ENCODE measurements at places on chromosomes 7 and 10.

GRCh38 chr10:76021398-76021797 is 590.0 kb downstream of the LRMDA start:
- DNase-seq: no peak

DNA sequence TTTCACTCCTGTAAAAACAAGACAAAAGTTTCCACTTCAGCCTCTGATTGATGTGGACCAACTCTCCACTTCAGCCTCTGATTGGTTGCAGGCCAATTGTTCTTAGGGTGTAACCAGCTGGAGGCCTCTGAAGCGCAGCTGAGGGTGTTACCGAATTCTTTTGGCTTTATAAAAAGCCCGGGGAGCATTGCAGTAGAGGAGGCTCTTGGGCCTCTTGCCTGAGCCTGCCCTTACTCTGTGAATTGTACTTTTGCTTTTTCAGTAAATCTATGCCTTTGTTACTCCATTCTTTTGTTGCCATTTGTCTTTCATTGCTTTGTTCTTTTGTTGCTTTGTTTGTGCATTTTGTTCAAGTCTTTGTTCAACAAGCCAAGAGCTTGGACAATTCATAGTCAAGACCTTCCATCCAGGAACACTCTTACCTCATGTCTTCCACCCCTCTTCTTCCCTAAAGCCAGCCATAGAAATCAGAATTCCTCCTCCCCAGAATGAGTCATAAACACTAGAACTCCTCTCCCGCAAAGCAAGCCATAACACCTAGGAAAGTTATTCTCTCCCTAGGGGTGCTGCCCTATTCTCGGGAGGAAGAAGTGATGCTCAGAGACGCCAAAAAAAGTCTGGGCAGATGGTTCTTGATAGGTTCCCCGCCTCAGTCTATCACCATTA is 53.5 kb upstream of the ARMC3 start:
- DNase-seq: no peak

GRCh38 chr10:6648894-6649720 is 69.0 kb upstream of the PRKCQ start:
- DNase-seq: no peak

GRCh38 chr10:113644185-113645120 is 19.4 kb downstream of the NRAP start:
- no peak for DNase-seq

GRCh38 chr10:31774299-31774900 is 154.2 kb downstream of the ARHGAP12 start:
- DNase-seq: peak; percentile 7

GRCh38 chr10:63286754-63287264 is 153.7 kb downstream of the NRBF2 start:
- no peak for DNase-seq

GRCh38 chr7:87712571-87712970 is 84.4 kb downstream of the RUNDC3B start:
- no peak for DNase-seq

DNA sequence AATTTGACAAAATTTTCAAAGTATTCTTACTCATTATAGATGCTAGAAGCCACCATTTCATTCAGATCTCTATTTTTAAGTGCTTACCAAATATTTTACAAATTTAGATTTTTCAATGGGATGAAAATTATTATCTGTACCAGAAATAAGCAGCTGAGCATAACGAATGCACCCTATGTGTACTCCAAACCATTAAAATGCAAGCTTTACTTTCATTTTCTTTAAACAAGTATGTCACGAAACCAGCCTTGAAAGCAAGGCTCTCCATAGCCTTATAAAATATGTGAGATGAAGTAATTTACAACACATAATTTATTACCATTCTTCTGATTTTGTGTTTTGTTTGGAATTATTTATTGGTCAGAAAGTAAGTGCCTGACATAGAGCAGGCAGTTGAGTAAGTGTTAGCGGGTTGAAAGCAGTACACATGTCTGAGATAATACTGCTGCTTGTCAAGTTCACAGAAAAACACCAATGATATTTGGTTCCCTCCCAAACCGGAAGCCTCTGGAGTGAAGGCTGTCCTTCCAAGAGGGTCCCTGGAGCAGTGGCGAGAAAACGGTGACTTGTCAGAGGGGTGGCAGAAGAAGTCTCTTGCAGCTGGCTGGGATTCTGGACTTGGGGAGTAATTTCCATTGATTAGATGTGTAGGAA is 322.7 kb upstream of the PFKP start:
- DNase-seq: no peak

DNA sequence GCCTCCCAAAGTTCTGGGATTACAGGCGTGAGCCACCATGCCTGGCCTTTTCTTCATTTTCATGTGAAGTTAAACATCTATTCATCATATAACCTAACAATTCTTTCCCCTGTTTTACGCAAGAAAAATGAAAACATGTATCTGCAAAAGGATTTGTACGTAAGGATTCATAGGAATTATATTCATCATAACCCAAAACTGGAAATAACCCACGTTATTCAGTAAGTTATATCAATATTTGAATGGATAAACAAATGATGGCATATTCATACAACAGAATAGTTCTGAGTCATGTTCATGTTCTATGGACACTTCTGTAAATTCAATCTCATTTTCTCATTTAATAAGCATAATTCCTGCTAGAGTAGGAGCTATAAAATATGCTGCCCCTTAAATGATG is 35.2 kb upstream of the CAV2 start:
- DNase-seq: no peak

DNA sequence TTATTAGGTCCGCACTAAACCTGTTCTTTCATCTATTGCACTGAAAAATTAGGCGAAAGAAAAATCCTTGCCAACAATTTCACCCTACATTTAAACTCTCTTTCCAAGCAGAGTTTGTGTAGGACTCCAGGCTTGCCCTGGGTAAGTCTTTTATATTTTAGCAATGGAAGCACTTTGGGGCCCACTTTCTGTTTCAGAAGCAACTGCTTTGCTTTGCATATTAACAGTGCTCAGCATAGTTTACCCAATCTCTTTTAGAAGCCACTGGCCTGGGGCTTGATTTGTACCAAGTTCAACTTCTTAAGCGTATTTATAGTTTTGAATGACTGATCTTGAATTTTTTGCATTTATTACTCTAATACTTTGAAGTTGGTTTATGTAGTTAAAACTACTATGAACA is 78.8 kb upstream of the MDFIC start:
- DNase-seq: no peak

- no peak for DNase-seq
These were observed 594.5 kb upstream of the DPP6 start for GRCh38 chr7:153457746-153458145.

DNA sequence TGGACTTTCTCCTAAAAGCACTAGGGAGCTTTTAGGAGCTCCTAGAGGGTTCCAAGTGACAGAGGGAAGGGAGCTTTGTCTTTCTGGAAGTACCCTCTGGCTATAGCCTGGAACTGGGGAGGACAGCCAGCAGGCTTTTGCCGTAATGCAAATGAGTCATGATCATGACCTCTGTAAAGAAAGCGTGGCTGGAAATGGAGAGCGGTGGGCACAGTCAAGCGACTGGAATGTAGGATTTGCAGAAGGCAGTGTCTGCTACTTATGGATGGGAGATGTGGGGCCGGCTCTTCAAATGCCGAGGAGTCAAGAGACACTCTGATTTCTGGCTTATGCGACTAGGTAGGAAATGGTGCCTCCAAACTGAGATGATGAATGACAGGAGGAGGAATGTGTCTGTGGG is 34.6 kb upstream of the PLPP4 start:
- DNase-seq: no peak

DNA sequence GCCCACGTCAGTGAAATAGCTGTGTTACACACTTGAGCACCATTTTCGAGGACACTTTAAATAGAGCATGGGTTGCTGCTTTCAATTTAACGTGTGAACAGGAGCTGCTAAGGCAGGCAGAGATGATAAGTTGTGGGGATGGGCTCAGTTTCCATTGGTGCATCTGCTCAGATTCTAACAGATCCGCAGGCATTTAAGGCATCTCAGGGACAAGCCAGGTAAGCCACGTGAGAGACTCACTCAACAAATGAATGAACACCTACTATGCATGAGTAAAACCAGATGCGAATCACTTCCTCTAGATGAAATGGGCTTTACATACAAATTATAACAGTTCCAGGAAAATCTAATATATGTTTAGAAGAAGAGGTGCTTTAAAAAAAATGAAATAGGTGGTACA is 34.6 kb downstream of the PLXNA4 start:
- no peak for DNase-seq

DNA sequence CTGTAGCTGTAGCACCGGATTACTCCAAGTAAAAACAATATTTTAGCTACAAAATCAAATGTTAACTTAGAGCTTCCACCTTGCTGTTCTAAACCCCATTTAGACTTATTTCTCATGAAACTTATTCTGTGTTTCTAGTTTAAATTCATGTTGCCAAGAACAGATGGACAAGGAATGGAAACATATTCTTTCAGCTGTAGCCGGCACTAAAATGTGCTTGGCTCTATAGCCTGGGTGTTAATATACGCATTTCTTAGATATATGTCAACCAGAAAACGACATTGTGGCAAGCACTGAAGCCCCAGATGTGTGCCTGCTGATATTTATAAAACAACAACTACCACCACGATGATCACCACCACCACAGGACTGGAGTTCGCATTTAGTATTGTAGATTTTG is 190.3 kb upstream of the ETV1 start:
- DNase-seq: no peak

GRCh38 chr10:14124941-14125340 is 205.8 kb downstream of the FRMD4A start:
- DNase-seq: no peak

- no peak for DNase-seq
These were observed 129.8 kb upstream of the TMEM229A start for GRCh38 chr7:124162667-124163066.

- no peak for DNase-seq
These were observed 3.4 kb downstream of the ADRA2A start for GRCh38 chr10:111080224-111080623.

- no peak for DNase-seq
These were observed 20.4 kb downstream of the SSMEM1 start for GRCh38 chr7:130227883-130228575.

GRCh38 chr10:19500959-19501358 is 315.3 kb upstream of the PLXDC2 start:
- DNase-seq: no peak

DNA sequence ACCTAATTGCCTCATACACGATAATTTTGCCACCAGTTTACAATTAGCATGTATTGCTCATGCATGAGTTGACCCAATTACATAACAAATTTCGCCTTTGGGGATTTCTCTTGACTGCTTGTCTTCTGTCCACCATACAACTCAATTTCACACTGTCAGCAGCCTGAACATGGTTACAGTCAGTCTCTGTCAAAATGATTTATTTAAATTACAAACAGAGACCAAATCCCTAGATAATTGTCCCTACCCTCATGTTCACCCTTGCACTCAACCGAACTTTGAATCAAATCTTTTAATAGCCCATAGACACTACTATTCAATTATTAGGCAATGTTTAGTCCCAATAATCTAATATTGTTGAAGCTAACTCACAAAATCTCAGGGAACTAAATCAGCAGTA is 59.7 kb upstream of the NEBL start:
- DNase-seq: peak; percentile 31

- DNase-seq: no peak
These were observed 92.8 kb downstream of the ALOX5 start for GRCh38 chr10:45466784-45467183.

GRCh38 chr7:145845345-145845744 is 271.3 kb upstream of the CNTNAP2 start:
- DNase-seq: no peak

- no peak for DNase-seq
These were observed 157.6 kb downstream of the PIP4K2A start for GRCh38 chr10:22556774-22557173.

- no peak for DNase-seq
These were observed 113.4 kb downstream of the SRI start for GRCh38 chr7:88106434-88106833.

GRCh38 chr7:7882888-7883287 is 85.7 kb upstream of the GLCCI1 start:
- DNase-seq: no peak

GRCh38 chr7:139674752-139675126 is 103.1 kb downstream of the HIPK2 start:
- DNase-seq: no peak

GRCh38 chr10:5527332-5528200 is 2.8 kb downstream of the CALML3 start:
- no peak for DNase-seq

- no peak for DNase-seq
These were observed 110.3 kb downstream of the DKK1 start for GRCh38 chr10:52424341-52424740.

DNA sequence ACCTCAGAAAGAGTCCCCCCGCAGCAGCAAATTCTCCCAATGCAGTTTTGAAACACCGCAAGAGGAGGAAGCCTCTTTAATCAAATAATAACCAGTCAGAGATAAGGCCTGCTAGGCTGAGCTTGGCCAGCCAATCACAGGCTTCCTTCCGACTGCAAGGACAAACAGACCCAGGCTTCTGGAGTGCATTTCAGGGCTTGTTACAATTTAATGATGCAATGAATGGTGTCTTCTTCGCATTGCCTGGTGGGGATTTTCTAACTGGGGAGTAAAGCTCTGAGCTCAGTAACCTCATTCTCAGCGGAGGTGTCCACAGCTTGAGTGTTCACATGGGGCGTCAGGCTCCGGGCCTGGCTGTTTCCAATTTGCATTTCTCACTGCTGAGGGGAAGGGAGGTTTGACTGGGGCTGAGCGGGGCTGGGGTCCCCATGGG is 31.8 kb upstream of the GPAM start:
- DNase-seq: no peak

DNA sequence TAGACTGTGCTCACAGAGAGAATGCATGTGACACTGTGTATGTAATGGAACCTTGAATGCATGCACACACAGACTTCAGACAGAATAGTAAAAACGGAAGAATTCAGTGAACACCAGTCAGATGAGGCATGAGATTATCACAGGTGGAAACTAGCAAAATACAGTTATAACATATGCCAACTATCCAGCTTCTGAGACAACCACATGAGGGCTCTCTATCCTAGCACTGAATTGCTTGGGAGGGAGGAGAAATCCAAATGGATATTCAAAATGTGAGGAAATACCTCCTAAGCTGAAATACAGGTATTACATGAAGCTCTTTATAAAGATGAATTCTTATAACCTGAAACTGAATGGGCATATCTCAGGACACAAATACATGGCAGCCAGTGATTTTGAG is 30.6 kb downstream of the GARS1 start:
- DNase-seq: no peak

GRCh38 chr7:95229301-95229700 is 95.0 kb downstream of the PON1 start:
- DNase-seq: no peak

- DNase-seq: no peak
These were observed 365.7 kb upstream of the LRGUK start for GRCh38 chr7:133761443-133761842.

GRCh38 chr7:99031496-99031895 is 112.4 kb downstream of the SMURF1 start:
- DNase-seq: no peak

Data from NCI-H1417 treated with DMSO at 0.1 percent for 48 hours (cell line).